NCI-H2107 (cell line): ENCODE measurements at places on chromosomes 2 and 18.

DNA sequence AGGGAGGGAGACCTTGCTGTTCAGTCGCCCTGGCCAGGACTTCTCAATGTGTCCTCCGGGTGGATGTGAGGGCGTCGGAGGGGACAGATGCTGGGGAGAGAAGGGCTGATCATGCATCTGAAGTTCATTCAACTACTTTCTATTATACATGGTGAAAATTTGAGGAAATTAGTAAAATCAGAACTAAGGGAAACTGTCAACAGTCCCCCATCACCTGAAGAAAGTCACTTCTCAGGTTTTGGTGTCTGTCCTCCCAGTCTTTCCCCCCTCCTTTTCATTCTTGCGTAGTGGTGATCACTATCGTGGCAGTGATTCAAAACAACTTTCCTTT lies 17.4 kb upstream of the ACKR3 start:
- no peak for DNase-seq

DNA sequence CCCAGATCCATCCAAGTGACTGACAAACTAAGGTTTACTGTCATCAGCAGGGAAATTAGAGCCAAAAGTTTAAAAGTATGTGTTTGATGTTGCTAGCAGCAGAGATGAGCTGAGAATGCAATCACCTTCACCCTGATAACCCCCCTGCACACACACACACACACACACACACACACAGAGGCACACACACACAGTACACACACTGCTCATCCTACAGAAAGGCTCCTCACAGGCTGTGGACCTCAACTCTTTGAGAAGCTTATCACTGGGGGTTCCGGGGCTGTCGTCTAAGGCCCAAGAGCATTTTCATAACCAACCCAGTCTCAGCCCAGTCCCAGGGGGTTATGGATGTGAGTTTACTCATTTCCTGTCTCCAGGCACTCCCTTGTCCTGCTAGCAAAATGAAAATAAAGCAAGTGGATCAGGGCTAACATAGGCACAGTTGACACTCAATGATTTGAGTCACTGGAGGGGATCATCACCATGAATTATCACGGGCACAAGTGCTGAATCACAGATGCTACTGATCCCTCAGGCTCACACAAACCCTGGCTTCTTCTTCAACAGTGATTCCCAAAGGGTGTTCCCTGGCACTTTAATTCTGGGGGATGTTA lies 76.6 kb downstream of the ALK start:
- DNase-seq, result no peak

GRCh38 chr2:6780765-6781274 lies 84.9 kb downstream of the CMPK2 start:
- DNase-seq, result peak; percentile 17

GRCh38 chr2:103383541-103383940 lies 621.7 kb downstream of the TMEM182 start:
- DNase-seq, result no peak

GRCh38 chr2:170798996-170799395 lies 17.7 kb upstream of the GAD1 start:
- no peak for DNase-seq

GRCh38 chr2:68784915-68785314 lies 50.3 kb downstream of the ARHGAP25 start:
- DNase-seq, result no peak

- no peak for DNase-seq
These were observed 6.3 kb downstream of the SPIRE1 start for GRCh38 chr18:12651651-12652050.

DNA sequence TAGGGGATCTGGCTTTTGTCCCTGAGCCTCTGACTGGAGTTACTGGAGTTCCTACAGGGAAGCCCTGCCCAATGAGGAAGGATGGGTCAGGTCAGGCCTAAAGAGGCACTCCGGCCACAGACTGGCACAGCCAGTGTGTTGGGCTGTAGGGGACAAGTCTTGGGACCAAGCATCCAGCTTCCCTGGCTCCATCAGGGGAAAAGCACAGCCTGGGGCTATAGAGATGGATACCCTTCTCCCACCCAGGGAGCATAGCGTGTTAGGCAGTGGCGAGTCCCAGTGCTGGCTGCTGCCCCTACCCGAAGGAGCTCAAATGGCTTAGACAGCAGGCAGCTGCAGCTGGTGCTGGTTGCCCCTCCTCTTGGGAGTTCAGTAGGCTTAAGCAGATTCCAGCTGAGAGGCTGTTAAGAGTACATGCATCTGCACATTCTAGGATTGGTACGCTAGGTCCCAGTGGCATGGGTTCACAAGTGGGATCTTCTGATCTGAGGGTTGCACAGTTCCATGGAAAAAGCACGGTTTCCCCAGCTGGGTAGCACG lies 111.4 kb downstream of the DCDC2C start:
- no peak for DNase-seq

GRCh38 chr2:101740555-101740964 lies 43.1 kb downstream of the MAP4K4 start:
- DNase-seq, result no peak

DNA sequence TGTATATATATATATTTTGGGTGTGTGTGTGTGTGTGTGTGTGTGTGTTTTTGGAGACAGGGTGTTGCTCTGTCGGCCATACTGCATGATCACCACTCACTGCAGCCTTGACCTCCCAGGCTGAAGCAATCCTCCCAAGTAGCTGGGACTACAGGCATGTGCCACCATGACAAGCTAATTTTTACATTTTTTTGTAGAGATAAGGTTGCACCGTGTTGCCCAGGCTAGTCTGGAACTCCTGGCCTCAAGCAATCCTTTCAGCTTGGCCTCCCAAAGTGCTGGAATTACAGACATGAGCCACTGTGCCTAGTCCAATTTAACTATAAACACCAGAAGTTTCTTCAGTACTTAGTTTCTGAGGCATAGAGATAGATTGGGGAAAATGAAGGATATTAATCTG lies 18.3 kb downstream of the LIMS1 start:
- no peak for DNase-seq

DNA sequence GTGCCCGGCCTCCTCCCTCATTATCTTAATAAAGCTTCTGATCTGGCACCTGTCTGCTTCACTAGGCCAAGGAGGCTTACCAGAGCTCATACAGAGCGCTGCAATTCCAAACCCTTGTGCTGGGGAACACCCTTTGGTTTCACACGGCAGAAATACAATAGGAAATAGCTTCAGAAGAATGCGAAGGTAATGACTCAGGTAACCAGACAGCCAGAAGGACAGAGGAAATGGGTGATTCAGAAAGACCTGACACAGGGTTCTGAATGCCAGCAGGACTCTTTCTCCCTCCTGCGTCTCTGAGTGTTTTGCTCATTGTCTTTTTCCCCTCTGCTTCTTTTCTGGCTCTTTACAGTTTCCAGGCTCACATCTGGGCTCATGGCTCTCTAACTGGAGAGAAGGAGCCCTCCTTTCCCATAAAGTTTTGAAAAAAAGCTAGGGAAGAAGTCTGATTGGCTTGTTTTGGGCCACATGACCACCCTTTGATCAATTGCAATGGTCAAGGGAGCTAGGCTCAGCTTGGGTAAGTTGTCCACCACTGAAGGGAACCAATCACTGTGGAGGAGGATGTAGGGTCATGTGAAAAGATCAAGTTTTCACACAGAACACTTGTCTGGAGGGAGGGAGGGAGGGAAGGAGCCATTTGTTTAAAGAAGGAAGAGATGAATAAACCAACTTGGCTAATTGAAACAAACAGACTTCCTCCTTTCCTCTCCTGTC lies 90.5 kb upstream of the UPP2 start:
- DNase-seq, result no peak

DNA sequence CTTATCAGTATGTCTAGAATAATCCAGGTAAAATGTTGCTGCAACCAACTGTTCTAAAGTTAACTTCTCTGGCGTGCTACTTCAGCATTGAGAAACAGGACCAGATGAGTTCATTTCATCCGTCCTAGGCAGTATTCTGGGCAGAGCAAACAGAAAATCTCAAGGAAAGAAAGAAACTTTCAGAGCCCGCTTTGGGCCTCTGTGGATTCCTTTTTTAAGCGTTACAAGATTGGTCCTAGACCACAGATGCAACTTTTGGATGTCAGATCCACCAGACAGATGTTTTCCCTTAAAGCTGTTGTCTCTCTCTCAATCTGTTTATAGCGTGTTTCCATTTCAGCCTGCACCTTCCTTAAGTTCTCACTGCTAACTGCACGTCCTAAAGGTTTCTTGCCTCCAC lies 75.0 kb downstream of the BCL2 start:
- DNase-seq, result no peak

- no peak for DNase-seq
These were observed 84.6 kb downstream of the FBXO15 start for GRCh38 chr18:74063023-74063422.
